ENCODE measurements at places on chromosomes 1 and 21. TPM values are rescaled to one million over a fixed set of nuclear protein-coding genes. Genes with fewer than 3 reads are reported as not detected.
A peak's percentile ranks its signal among the peaks of the same experiment; 100 is the strongest.

The KCNA2 gene
- total RNA-seq: 1.00 TPM

The NCAM2 gene
- total RNA-seq: 5.5 TPM

The ADORA3 gene
- total RNA-seq: 10.3 TPM

DNA sequence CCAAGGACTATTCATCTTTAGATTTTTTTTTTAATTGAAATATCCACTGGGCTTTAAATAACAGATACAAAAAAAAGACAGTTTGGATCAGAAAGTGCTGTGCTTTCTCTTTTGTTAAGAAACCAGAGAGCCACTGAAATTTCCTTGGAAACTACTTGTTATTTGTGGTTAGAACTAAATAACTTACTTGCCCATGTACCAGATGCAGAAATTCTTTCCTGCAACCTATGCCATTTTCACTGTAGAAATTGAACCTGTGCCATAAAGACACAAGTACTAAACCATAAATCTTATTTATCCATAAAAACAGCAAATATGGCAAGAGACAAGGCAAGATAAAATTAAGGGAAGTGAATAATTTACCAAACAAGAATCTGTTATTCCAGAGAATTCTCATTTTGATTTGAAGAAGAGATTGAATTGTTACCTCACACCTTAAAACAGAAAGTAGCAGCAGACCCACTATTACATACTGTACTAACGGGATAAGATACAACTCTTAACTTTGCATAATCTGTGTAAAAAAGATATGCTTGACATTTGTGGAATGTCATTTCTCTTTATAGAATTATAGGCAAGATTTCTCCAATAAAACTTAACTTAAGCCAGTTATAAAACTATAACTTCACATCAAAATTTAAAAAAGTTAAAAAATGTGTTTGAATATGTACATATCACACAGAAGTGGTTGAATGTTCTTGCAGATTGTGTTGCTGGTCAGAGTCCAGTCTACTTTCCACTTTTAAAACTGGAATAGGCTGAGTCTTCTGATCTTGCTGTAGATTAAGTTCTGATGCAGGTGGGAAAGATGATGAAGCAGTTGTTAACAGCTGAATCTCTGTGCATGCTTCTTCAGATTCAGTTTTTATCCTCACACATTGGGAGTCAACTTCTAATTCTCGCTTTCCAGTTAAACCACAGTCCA is 6.3 kb upstream of the PHTF1 start:
- no peak for DNase-seq

DNA sequence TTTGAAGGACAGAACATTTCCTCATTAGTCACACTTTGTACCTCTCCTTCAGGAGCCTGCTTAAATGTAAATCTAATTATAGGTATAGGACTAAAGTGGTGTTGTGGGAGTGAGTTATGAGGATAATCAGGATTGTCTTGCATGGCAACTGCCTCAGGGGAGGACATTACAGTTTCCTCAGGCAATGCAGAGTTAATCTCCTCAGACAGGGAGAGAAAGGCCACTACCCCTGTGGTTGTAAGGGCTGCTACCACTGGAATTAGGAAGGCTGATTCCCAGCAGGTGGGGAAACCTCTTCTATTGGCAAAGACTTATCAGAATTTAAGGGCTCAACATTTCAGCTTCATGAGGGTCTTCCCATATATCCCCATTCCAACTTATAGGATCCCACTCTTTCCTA is 286.8 kb upstream of the PBX1 start:
- no peak for DNase-seq

DNA sequence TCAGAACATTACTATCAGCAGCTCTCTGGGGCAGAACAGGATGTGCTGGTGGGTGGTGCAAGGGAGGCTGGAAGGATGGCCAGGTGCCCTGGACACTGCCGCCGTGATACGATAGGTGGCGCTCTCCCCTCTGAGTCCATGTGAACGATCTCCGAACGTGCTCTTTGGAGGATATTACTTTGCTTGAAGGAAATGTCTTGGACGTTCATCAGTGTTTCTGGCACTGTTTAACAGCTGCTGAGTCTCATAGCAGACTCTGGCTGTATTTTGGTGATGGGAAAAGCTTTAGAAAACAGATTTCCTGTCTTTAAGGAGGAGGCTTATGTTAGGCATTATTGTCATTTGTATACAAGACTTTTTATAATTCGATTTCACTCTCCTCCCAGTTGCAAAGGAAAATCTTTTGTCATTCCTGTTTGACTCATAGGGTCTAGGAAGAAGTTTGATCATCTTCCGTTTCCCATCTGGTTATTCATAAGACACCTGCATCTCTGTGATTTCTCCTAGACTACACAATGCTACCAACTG is 386.2 kb upstream of the ADGRL2 start:
- peak; percentile 86 for DNase-seq

DNA sequence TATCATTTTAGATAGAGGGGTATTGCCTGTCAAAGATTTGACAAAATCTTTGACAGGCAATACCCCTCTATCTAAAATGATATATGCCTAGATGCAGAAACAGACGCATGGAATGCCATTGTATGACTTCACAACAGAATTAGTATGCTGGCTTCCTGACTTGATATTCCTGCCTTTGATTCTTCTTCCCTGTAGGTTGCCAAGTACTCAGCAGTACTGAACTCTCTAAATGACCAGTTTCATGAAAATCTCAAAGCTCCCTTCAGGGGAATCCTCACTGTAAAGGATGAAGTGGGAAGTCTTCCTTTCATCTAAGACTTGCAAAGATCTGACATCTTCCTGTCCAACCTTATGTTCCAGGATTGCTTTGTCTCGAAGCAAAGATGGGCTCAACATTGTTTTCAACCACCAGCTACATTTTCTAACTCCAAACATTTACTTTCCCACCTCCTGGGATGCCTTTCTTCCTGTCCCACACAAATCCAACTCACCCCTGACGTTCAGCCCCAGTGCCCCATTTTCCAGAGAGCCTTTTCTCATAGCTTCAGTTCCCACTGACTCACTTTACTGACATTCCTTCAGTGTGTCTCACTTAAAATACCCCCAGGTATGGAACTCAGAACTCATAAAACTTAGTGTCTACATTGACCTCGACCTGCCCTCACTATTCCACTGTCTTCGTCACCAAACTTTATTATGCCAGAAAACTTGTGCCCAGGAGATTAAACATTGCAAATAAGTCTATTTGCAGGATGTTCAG is 67.3 kb upstream of the KCNJ6 start:
- no peak for DNase-seq

DNA sequence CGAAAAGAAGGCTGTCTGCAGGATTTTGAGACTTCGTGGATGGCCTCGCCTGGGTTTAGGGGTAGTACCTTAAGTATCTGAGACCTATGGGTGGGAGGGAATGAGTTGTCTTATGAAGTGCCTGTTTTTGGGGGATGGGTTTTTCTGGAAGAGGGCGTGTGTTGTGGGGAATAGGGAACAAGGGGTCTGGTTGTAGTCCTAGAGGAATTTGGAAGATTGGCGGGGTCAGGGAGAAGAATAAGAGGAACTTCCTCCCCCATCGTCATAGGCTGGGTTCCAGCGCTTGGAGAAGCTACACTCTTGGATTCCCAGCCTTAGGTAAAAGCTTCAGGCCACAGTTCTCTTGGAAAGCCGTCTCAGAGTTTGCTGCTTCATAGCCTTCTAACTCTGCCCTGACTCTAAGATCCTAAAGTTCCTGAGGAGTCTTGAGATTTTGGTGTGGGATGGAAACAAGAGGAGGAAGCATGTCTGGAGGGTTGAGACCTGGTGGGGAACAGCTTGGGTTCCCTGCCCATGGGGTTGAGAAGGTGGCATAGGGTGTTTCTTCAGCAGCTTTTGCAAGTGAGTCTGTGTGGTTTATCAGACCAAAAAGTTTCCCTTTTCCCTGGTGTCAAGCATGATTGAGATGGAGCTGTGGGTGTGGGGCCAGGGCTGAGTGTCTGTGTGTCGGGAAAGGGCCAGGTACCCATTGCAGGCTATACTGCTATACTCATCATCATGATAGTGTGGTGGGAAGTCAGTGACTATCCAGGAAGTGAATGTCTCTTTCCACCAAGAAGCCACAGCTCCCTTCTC is 1.8 kb downstream of the VANGL2 start:
- no peak for DNase-seq
